Nucleus accumbens (tissue), 56 donors: ENCODE measurements at places on chromosomes 5 and 9.

DNA sequence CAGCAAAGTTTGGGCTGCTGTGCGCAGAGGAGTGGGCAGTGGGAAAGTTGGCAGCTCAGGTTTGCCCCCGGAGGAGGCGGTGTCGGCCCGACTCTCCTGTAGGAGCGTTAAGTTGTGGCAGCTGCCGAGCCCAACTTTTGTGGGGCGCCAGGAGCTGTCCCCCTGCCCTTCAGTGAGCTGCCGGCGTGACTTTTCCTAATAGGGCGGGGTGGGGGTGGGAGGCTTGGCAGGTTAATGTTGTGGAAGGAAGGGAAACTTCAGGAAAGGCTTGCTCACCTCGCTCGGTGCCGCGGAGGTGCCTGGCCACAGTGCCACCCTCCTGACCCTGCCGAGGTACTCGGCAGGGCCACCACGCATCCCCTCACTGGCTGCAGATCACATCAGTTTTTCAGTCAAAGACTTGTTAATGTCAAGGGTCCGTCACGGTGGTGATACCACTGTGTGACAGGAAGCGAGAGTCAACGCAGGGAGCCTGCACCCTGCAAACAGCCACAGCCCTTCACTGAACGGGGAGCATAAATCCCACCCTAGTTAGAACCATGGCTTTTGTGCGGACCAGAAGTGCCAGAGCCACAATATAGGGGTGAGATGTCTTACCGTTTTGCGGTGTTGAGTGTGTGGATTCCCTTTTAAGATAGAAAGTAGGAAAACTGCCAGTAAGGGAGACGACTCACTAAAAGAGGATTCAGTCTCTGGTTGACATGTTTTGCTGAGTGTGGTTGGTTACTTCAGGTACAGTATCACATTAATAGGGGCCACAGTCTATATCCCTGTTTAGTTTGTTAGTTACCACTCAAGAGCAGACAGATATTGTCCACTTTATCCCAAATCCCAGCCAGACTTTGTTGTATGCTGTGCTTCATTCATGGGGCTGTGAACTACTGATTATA lies 796 bp downstream of the LNPEP start:
- DNase-seq, result peak; percentile 59

DNA sequence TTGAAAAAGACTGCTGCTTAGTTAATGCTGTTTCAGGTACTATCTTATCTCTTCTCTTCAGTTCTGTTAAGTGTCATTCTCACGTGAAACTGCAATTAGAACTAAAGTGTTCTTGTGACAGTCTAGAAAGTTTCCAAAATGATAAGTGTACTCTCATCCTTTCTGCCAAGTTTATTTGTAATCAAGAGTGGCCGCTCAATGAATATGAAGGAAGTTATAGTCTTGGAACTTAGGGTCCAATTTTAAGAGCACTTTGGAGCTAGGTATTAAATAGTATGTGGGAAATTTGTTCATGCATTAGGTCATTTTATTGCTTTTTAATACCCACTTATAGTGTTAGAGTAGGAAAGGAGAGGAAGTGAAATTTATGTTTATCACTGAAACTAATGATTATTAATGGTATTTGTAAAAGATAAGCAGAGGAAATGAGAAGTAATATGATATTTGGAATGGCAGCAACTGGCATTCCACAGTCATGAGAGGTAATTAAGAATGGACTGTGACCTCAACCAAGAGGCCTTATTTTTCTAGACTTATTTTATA lies 20.4 kb downstream of the XRCC4 start:
- no peak for DNase-seq

- no peak for DNase-seq
These were observed 4.4 kb downstream of the SLC22A4 start for GRCh38 chr5:132298298-132299212.

DNA sequence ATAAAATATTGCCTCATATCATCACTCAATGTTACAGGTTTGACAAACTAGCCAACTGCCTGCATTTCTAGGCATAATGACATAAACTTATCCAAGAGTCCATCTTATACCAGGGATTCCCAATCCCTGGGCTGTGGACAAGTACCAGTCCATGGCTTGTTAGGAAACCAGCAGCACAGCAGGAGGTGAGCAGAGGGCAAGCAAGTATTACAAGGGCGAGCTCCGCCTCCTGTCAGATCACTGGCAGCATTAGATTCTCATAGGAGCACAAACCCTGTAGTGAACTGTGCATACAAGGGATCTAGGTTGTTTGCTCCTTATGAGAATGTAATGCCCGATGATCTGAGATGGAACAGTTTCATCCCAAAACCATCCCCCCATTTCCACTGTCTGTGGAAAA lies 144.9 kb downstream of the PRKACG start:
- no peak for DNase-seq

DNA sequence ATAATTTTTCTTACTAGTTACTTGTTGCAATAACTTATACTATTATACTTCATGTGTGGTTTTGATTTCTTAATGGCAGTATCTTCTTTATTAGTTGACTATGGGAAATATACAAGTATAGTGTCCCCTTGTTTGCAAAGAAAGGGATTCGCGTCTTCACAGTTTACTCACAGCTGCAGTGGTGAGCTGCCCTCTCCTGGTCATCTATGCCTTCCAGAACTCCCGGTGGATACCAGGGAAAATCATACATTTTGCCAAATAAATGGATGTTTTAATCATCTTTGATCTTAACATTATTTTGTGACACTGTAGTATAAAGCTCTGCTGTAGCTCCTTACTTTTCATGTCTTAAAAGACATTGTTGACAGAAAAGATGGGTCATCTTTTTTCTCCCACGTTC lies 142.0 kb downstream of the ZCCHC7 start:
- no peak for DNase-seq

GRCh38 chr5:14408969-14409586 lies 172.5 kb upstream of the OTULINL start:
- no peak for DNase-seq

DNA sequence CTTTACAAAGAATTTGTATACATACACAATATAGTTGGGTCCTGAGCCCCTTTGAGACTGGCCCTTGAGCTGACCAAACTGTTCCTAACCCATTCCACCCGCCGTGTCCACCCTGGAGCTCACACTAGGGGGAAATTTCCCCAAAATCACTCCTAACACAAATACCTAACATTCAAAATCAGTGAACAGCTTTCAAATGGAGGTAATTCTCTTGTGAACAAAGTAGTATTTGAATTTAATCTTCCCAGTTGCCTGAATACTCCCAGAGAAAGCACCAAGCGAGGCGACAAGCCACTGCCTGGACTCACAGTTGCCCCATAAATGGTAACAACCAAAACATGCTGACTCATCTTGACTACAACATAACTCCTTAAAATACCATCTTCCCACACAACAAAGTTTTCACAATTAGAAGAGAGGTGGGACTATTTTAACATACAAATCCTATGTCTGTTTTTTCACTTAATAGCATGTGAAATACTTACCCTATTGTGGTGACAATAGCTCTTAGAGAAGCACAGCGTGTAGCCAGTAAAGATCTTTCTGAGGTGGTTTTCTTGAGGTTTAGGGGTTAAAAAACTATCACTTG lies 31.7 kb upstream of the SCAMP1 start:
- DNase-seq, result no peak

- DNase-seq, result no peak
These were observed 186.1 kb downstream of the HSD17B3 start for GRCh38 chr9:96115836-96116235.

DNA sequence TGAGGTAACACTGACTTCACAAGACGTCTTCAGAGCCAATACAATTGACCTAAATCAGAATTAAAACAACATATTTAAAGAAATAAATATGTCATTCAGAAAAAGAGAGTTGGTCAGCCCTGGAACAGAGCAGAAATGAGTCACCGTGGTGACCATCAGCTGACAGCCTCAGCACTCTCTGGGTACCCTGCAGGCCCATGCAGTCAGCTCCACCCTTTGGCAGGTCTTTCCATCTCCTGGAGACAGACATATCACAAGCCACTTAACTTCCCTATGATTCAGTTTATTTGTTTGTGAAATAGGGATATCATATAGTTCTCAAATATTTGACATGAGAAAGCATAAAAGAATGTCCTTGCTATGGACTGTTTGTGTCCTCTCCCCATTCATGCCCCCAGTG lies 151.6 kb upstream of the MEF2C start:
- no peak for DNase-seq
